T-helper 1 cell (primary cell): ENCODE measurements at places on chromosomes 4 and X.

GRCh38 chrX:19195243-19195610, 73.0 kb upstream of the ADGRG2 start:
- DNase-seq: no peak

GRCh38 chr4:169682372-169683047, 62.1 kb downstream of the CLCN3 start:
- no peak for DNase-seq

DNA sequence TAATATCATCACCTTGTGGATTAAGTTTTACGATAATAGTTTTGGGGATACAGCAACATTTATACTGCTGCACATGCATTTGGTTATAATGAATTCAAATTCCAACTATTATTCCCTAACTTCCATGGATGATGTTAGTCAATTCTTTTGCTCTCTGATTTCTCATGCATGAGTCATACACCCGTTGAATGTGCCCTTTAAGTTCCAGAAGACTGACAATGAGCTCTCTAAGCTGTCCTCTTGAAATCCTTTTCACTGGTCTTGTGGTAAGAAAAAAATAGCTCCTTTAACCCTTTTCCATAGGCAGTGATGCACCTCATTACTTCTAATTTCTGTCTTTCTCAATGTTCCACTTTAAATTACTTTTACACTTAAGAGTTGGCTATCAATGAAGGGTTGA, 1095.2 kb upstream of the POU3F4 start:
- DNase-seq: no peak

GRCh38 chrX:29196501-29196900, 609.3 kb downstream of the IL1RAPL1 start:
- DNase-seq: no peak

DNA sequence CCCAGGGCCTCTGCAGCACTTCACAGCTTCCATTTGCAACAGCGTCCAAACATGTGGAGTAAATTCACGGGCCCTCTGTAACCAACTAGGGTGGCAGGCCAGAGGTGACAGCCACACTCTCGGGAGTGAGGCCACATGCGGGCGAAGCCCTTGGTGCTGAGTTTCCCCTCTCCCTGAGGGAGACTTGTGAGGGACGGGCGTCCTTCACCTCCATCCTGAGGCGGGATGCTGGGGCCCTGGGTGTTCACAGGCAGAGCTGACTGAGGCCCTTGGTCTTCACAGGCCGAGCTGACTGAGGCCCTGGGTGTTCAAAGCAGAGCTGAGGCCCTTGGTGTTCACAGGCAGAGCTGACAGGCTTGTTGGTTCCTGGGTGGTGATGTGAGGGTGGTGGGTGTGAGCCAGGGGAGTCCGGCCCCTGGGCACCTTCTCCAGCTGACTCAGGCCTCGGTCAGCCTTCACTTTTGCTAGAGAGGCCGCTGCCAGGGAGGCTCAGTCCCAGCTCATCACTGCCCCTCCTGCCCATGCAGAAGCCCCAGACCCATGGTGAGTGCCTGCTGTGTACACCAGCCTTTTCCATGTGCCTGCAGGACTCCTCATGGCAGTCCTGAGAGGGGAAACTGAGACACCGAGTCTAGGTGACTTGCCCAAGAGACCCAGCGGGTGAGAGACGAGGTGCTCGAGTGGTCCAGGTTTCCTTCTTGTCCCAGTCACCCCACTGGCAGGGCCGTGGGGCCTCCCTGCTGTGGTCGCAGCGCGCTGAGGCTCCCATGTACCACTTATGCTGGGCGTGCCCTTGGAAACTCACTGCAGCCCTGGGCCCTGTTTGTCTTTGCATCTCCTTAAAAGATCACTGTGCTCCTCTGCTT, 8.5 kb downstream of the WFS1 start:
- no peak for DNase-seq

DNA sequence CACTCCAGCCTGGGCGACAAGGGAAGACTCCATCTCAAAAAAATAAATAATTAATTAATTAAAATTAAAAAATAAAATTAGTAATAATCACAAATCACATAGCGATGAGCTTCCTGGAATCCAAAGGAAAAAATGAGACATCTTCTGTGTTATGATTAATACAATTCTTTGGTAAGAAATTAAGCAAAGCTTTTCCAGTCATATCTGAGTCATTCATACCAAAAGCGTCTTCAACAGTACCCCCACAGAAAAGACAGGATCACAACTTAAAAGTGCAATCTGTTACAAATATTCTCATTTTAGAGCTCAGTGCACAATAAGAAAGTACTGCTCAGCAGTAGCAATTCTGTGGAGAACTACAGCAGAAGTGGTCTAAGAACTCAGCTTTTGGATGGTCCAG, 168.5 kb upstream of the MXRA5 start:
- DNase-seq: no peak

DNA sequence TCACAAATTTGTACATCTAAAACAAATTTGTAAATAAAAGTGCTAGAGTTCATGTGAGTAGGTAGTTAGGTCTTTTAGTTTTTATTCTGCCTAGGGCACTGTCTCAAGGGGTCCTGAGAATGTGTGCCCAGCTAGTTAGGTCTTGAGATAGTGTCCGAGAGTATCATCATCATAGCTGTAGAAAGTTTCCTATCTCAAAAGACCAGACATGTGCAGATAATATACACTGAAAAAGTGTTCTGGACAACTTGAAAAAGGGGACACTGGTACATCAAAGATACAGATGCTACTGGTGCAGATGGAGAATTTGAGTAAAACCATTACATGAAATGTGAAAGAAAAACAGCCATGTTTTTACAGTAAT, 1.8 kb upstream of the ZCCHC4 start:
- no peak for DNase-seq

GRCh38 chrX:110665223-110666002, 130.2 kb downstream of the CHRDL1 start:
- DNase-seq: no peak

GRCh38 chr4:48073567-48074103, 57.1 kb downstream of the NIPAL1 start:
- no peak for DNase-seq

GRCh38 chr4:74005528-74005927, 7.1 kb upstream of the CXCL5 start:
- no peak for DNase-seq

GRCh38 chr4:182169987-182170386, 73.2 kb upstream of the TENM3 start:
- no peak for DNase-seq

DNA sequence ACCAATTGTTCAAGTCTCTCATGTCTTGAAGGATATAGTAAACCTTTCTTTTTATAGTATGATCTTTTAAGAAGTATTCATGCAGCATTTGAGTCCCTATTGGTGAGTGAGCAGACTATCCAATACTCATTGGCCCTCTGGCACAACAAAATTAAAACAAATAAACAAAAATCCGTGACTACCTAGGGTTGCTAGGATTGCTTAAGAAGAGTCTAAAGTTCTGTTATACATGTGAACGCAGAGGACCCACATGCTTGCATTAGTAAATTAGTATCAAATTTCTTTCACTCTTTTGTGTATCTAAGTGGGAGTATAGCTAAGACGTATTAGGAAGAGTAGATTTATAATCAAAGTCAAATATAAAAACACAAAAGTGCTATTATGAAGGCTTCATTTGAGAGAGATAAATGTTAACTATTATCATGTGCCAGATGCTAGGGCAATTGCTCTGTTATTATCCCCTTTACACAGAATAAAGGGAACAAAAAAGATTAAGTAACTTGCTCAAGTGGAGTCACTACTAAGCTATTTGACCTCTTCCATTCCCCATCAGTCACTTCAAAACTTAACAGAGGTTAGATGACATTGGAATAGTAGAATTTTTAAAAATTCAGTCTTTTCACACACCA, 29.2 kb upstream of the LARP1B start:
- no peak for DNase-seq

DNA sequence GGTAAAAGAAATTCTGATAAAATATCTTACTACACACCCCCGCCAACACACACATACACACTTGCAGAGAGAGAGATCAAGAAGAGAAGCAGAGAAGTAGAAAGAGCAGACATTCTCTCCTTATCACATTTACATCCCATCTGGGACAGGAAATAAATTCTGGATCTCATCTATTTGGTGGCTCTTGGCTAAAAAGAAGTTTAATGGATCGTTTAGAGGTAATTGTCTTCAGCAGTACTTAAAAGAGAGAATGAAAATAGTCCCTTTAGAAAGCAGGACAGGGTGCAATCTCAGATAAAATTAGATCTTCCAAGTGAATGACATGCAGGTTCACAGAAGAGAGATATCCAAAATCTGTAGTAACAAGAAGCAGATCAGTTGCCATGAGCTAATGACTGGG, 1392.5 kb downstream of the RAPGEF2 start:
- DNase-seq: no peak

DNA sequence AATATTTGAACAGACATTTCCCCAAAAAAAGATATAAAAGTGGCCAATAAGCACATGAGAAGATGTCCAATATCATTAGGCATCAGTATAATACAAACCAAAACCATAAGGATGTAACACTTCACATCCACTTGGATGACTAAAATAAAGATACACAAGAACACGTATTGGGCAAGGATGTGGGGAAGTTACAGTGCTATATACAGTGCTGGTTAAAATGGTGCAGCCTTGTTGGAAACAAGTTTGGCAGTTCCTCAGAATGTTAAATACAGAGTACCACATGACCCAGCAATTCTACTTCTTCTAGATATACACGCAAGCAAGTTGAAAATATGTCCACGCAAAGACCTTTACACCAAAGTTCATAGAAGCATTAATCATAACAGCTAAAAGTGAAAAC, 58.9 kb downstream of the HAUS3 start:
- DNase-seq: peak; percentile 10

GRCh38 chr4:71201817-71202576, 136.8 kb upstream of the SLC4A4 start:
- DNase-seq: no peak

DNA sequence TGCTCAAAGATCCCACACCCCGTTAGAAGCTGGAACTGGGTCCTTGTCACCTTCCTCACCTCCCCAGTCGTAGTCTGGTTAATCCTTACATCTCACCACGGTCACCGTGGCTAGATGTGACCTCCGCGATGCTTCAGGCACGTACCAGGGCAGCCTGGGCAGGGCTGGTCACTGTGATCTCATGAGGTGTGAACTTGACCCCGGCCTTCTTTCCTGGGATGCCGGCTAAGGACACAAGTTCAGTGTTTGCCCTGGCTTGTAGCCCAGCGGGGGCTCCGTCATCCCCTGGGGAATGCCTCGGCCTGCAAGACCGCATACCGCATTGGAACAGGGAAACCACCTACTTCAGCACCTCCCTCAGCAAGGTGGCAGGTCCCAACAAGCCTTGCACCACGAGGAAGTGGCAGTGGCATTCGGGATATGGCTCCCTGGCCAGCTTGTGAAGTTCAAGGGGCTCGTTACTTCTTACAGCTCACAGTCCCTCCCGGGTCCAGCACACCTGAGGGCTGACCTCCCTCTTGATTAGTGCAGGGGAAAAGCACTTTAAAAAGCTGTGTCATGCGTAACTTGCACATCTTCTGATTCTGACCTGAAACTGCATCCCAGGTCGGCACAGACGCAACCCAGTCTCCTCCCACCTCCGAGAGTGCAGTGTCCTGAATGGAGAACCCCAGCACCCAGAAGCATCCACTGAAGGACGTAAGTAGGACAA, 25.9 kb downstream of the NOP14 start:
- DNase-seq: no peak

DNA sequence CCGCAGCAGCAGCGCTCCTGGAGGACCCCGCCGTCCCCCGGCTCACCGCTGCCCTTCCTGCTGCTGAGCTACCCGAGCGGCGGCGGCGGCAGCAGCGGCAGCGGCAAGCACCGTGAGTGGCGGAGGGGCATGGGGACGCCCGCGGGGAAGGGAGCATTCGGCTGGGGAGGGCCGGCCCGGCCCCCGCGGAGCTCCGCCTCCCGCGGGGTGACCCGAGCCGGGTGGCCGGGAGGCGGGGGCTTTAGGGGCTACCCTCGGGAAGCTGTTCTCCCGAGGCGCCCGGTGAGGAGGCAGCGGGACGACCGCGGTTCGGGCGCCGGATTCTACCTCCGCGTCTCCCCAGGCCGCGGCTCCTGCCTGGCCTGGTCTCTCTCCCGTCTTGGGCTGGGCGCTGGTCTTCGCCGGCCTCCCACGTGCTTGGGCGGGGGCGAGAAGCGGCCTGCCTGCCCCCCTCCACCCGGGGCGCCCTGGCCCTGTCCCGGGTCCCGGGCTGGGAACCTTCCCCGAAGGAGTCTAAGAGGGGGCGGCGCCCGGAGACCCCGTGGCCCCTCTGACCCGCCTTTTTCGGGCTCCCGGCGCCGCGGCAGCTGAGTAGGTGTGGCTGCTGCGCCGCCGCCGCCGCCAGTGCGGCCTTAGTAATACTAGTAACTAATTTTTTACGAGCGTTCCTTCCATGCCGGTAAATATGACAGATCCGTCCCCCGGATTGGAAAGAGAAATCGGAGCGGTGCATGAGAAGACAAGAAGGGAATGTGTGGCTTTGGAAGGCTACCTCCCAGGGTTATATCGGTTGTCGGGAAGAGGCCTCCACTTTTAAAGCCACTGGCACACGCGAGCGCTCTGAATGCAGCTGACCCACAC, 16.4 kb upstream of the RUFY3 start:
- peak; percentile 64 for DNase-seq

DNA sequence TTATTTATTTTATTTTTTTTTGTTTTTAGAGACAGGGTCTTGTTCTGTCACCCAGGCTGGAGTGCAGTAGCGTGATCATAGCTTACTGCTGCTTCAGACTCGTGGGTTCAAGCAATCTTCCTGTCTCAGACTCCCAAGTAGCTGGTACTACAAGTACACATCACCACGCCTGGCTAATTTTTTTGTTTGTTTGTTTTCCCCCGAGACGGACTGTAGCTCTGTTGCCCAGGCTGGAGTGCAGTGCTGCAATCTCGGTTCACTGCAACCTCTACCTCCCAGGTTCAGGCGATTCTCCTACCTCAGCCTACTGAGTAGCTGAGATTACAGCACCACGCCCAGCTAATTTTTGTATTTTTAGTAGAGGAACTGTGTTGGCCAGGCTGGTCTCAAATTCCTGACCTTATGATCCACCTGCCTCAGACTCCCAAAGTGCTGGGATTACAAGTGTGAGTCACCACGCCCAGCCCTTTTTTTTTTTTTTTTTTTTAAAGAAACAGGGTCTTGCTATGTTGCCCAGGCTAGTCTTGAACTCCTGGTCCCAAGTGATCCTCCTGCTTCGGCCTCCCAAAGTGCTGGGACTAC, 32.2 kb downstream of the COPS4 start:
- DNase-seq: no peak

DNA sequence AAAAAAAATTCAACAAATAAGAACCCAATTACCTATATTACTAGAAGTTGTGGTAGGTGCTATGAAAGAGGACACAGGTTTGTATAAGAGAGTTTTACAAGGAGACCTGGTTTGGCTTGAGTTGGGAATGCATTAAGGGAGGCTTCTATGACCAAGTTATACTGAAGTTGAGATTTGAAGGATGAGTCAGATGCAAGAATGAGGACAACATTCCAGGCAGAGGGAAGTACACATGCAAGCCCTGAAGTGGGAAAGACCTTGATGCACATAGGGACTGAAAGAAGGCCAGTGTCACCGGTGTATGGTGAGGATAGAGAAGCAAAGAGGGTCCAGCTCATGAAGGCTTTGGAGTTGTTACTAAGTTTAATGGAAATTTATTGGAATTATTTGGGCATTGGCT, 52.2 kb downstream of the ANK2 start:
- no peak for DNase-seq

- DNase-seq: no peak
Measured at GRCh38 chr4:113094802-113095201, 45.3 kb downstream of the ANK2 start.

- no peak for DNase-seq
Measured at GRCh38 chr4:100582146-100582545, 64.3 kb upstream of the EMCN start.
